ENCODE measurements at places on chromosomes 3 and 15. TPM values are rescaled to one million over a fixed set of nuclear protein-coding genes. Genes with fewer than 3 reads are reported as not detected.

UBAP1L gene
- total RNA-seq = 2.5 TPM

ZNF654 gene
- total RNA-seq = 11.7 TPM

PLOD2 gene
- total RNA-seq = 208 TPM

CASR gene
- not detected for total RNA-seq

CFAP91 gene
- not detected for total RNA-seq

ZNF80 gene
- not detected for total RNA-seq

KLHL25 gene
- total RNA-seq = 3.4 TPM

ERC2 gene
- total RNA-seq = 1.6 TPM

MFGE8 gene
- total RNA-seq = 287 TPM

GP9 gene
- not detected for total RNA-seq

ITIH4 gene
- total RNA-seq = 8.3 TPM

POPDC2 gene
- total RNA-seq = 0.80 TPM

CCDC54 gene
- total RNA-seq = not detected

CNTN4 gene
- total RNA-seq = 0.52 TPM

BOC gene
- 11.3 TPM for total RNA-seq

SQOR gene
- total RNA-seq = 10.9 TPM

EPHB1 gene
- total RNA-seq = 1.6 TPM

HDC gene
- total RNA-seq = not detected

SLCO2A1 gene
- total RNA-seq = 0.82 TPM

- H3K27me3 ChIP-seq = no peaks in the 10 kb centered on the region
- H3K27ac ChIP-seq = no peak overlapping the region
- no peaks in the 10 kb centered on the region for H3K36me3 ChIP-seq
- DNase-seq = no peak
- peaks cover 29% of the 10 kb centered on the region for H3K4me1 ChIP-seq
Measured at GRCh38 chr3:111714305-111714704, 119.2 kb upstream of the ZBED2 start.

DNA sequence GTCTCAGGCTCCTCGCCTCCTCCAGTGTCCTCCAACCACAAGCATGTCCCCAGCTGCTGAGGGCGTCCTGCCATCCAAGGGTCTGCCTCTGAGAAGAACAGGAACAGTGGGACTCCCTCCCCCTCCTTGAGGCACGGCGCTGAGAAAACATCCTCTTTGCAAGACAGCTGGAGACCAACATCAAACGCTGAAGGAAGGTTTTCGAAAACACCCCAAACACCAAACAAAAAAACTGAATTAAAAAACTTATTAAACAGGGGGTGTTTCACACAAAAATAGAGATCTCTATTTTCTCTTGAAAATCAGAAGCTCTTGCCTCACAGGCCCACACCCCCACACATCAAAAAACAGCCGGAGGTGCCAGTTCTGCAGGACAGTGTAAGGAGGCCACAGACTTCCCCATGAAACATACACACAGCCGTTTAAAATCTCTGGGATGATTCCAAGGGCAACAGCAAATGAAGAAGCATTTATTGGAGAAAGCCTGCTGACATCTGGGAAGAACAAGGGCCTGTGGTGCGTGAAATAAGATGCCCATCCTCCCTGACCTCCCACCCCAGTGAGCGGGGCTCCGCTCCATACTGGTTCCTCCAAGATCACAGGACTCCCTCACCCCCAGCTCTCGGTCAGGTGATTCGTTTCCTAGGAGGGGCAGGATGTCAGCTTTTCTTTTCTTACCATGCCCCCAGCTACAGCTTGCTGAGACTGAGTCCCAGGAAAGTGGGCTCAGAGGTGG, 71.3 kb downstream of the NUP210 start:
- no peak overlapping the region for H3K4me3 ChIP-seq
- no peak overlapping the region for H3K27ac ChIP-seq
- no peaks in the 10 kb centered on the region for H3K36me3 ChIP-seq
- H3K27me3 ChIP-seq = peaks cover 5% of the 10 kb centered on the region
- DNase-seq = no peak

- no peak for DNase-seq
- no peaks in the 10 kb centered on the region for H3K27me3 ChIP-seq
- H3K4me1 ChIP-seq = no peaks in the 10 kb centered on the region
- no peak overlapping the region for H3K27ac ChIP-seq
- H3K36me3 ChIP-seq = peaks cover 37% of the 10 kb centered on the region
Measured at GRCh38 chr3:97952872-97953271, 19.4 kb downstream of the RIOX2 start.

GRCh38 chr3:117118604-117119003, 409.0 kb downstream of the TUSC7 start:
- no peaks in the 10 kb centered on the region for H3K27me3 ChIP-seq
- H3K4me3 ChIP-seq = no peak overlapping the region
- DNase-seq = no peak
- no peak overlapping the region for H3K27ac ChIP-seq
- H3K4me1 ChIP-seq = peaks cover 38% of the 10 kb centered on the region

DNA sequence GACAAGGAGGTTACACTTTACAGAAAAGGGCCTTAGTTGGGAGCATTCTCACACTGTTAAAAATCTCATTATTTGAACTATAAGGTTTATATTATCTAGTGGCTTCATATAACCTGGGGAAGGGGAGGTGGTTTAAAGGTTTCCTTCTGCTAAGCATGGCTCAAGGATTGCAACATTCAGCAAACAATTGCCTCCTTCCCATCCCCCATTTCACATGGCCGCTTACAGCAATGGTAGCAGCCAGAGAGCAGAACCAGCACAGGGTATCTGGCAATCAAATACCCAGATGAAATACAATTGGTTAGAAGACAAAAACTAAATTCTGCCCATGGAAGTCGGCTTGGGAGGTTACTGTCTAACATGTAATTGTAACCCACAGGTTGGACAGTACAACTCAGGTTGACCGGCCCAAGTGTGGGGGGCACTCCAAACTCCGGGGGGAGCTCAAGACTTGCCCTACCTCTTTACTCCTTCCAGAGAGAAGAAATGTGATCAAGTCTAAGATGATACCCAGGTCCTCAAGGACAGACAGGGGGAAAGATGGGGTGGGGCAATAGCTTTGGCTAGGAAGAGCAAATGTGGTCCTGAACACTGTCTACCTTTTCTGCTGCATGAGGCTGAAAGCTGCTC, 15.5 kb downstream of the ETV5 start:
- peaks cover 22% of the 10 kb centered on the region for H3K4me1 ChIP-seq
- H3K27ac ChIP-seq = no peak overlapping the region
- H3K27me3 ChIP-seq = no peaks in the 10 kb centered on the region

GRCh38 chr3:47565734-47566550, 12.7 kb downstream of the CSPG5 start:
- no peaks in the 10 kb centered on the region for H3K27me3 ChIP-seq
- no peaks in the 10 kb centered on the region for H3K36me3 ChIP-seq
- H3K4me1 ChIP-seq = no peaks in the 10 kb centered on the region
- H3K27ac ChIP-seq = no peak overlapping the region
- DNase-seq = no peak

GRCh38 chr3:46383211-46383950, 12.6 kb downstream of the CCR5 start:
- peaks cover 11% of the 10 kb centered on the region for H3K4me1 ChIP-seq
- H3K27me3 ChIP-seq = peaks cover 19% of the 10 kb centered on the region
- DNase-seq = no peak

DNA sequence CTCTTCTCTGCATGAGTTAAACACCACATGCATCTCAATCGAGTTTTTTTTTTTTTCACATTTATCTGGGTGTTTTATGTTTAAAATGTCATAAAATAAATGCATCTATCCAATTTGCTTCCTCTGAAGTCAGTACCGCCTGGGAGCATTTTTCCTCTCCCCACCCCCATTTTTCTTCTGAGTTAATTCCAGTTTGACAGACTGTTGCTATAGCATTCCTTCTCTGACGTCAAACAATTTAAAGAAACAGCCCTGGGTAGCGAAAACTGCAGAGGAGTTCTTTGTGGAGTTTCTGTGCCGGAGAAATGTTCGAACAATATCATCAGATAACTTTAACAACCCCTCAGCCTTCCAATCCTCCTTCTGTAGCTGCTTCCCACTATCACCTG, 900 bp upstream of the GNB4 start:
- H3K4me3 ChIP-seq = peak overlapping the region; percentile 81
- peaks cover 40% of the 10 kb centered on the region for H3K4me1 ChIP-seq
- H3K27ac ChIP-seq = peak overlapping the region; percentile 90
- no peaks in the 10 kb centered on the region for H3K36me3 ChIP-seq
- H3K27me3 ChIP-seq = no peaks in the 10 kb centered on the region
- DNase-seq = no peak

DNA sequence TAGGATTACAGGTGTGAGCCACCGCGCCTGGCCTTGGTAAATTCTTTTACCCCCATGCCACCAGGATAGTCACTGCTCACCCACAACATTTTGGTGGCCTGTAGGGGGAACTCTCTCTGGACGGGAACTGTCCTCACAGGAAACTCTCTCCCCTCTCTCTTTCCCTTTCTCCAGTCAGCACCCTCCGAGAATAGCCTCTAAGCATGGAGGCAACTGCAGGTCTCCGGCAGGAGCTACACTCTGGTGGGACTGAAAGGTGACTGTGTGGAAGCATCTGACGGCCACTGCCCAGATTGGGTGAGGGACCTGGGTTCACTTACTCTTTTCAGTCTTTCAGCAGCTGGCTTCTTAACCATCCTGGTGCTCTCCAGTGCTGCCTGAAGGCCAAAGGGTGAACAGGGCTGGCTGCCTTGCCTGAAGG, 21.3 kb downstream of the TRANK1 start:
- peaks cover 5% of the 10 kb centered on the region for H3K36me3 ChIP-seq
- no peaks in the 10 kb centered on the region for H3K27me3 ChIP-seq

- peaks cover 9% of the 10 kb centered on the region for H3K27me3 ChIP-seq
- DNase-seq = no peak
- H3K27ac ChIP-seq = no peak overlapping the region
- no peak overlapping the region for H3K4me3 ChIP-seq
- H3K4me1 ChIP-seq = no peaks in the 10 kb centered on the region
- H3K36me3 ChIP-seq = no peaks in the 10 kb centered on the region
Measured at GRCh38 chr15:45773149-45773548, 138.3 kb downstream of the SQOR start.

DNA sequence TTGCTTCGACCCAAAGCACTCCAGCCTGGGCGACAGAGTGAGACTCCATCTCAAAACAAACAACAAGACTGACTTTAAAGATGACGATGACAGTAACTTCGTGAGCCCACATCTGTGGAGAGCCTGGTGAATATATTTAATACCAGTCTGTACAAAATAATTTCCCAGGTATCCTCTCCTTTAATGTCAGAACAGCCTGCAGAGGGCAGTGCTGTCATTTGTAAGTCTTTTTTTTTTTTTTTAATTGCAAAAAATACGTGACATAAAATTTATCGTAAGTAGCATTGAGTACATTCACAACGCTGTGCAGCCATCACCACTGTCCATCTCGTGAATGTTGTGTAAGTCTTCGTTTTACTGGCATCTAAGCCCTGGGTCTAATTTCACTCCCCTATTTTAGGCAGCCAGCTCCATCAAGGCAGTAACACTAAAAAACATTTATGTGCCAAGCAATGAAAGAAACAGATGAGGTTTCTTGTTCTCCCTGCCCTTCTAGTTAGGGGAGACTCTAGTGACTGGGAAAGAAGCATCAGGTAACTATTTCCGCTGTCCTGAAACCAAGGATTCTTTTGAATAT, 1.4 kb downstream of the HTD2 start:
- peak overlapping the region; percentile 84 for H3K4me3 ChIP-seq
- H3K27ac ChIP-seq = peak overlapping the region; percentile 100
- H3K4me1 ChIP-seq = peaks cover 28% of the 10 kb centered on the region
- H3K36me3 ChIP-seq = peaks cover 10% of the 10 kb centered on the region
- no peak for DNase-seq

GRCh38 chr3:127206611-127207516, 13.9 kb downstream of the PRR23E start:
- H3K27me3 ChIP-seq = peaks cover 19% of the 10 kb centered on the region
- no peaks in the 10 kb centered on the region for H3K4me1 ChIP-seq
- H3K4me3 ChIP-seq = no peak overlapping the region

GRCh38 chr15:75161917-75162414, 39.7 kb upstream of the C15orf39 start:
- H3K4me3 ChIP-seq = no peak overlapping the region
- H3K36me3 ChIP-seq = peaks cover 3% of the 10 kb centered on the region
- H3K27ac ChIP-seq = no peak overlapping the region
- no peaks in the 10 kb centered on the region for H3K27me3 ChIP-seq

DNA sequence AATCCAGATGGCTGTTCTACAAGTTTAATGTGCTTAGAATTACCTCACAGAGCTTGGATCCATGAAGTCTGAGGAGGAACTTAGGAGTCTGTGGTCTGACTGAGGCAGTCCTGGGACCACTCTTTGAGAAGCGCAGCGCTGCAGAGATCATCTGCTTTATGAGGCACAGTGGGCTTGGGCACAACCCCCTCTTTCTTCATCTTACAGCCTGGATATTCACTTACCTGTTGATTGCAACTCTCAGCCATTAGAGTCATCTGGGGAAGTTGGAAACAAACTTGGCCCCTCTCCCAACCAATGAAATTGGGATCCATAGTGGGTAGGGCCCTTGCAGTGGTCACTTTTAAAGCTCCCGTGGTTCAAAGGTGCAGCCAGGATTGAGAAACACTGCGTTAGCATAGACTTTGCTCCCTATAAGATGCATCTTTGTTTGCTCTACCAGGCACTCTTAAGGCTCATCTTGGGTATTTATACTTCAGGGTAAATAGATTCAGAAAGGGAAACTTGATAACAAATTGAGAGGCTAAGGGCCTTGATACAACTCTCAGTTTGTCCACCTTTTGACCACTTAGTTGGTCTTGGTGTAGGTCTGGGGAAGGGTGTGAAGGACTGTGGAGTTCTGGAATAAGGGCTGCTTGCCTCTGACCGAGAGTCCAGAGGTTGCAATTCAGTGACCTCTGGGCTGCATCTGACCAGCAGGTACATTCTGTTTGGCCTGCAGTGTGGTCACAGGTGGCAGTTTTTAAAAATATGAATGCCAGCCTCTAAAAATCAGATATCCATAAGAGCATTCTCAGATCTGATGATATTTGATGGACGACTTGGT, 22.8 kb downstream of the FEM1B start:
- H3K4me1 ChIP-seq = peaks cover 39% of the 10 kb centered on the region
- DNase-seq = no peak
- H3K36me3 ChIP-seq = peaks cover 54% of the 10 kb centered on the region
- peak overlapping the region; percentile 41 for H3K27ac ChIP-seq

DNA sequence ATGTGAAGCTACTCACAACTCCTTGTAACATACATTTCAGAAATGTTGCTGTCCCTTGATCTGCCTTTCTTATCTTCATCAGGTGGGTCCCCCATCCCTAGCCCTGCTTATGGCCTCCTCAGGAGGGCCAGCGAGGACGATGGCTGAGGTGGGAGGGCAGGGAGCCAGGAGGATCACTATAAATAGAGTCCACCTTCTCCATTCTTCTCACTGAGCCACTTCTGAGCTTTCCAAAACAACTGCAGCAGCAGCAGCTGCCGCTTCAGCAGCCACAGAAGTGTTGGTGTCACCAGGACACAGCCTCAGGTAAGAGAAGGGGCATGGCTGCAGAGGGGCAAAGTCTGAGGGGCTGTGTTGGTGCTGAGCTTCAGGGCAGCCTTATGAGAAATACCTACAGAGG, 53.5 kb downstream of the ANAPC13 start:
- H3K4me1 ChIP-seq = peaks cover 30% of the 10 kb centered on the region
- no peaks in the 10 kb centered on the region for H3K27me3 ChIP-seq
- H3K36me3 ChIP-seq = no peaks in the 10 kb centered on the region
- H3K4me3 ChIP-seq = no peak overlapping the region

All from chondrocyte (in vitro differentiated cells).